ENCODE measurements at places on chromosomes 4 and X. TPM values are rescaled to one million over a fixed set of nuclear protein-coding genes. Genes with fewer than 3 reads are reported as not detected.

DNA sequence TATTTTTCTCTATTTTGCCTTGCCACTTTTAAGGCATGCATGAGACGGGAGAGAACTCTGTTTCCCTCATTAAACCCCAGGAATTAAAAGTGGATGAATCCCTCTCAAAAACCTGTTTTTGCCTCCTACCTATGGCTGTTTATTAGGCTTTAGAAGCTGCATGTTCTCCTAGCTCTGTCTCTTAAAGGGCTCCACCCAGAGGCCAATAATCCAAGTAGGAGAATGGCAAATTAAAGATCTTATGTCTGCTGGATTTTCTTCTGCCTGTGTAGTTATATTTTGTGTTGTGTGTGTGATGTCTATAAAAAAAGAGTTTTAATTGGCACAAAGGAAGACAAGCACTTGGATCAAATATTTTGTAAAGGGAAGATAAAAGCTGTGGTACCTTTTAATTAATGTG, 32.4 kb downstream of the MAGEC1 start:
- DNase-seq: no peak
- H3K27ac ChIP-seq: no peak overlapping the region
- no peaks in the 10 kb centered on the region for H3K36me3 ChIP-seq
- no peaks in the 10 kb centered on the region for H3K4me1 ChIP-seq

DNA sequence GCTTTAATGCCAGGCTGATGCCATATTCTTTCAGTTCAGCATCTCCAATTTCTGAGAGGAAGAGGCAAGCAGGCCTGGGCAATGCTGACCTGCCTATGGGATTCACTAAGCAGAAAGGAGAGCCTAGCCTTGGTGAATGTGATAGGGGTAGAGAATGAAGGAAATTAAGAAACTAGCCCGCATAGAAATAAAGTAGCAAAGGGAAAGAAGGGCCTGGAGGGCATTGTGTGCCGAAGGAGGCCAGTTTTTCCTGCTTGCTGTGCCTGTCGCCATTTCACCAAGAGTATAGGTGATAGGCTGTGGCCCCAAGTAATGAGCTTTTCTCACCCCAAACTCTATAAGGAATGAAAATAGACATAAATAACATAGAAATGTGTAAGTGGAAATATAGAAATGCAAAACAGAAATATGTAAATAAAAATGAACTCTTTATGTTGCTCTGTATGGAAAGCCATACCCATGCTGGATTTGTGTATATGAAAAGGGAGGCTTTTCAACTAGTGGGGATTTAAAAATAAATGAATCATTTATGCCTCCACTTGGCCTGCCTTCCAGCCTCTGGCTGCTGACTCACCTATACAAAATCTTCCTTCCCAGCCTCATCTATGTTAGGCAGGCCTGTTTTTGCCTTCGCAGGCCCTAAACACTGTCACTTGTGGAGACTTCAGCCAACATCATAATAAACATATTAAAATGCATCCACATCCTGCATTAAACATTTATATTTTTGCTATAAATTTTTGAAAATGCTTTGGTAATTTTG, 5.1 kb upstream of the OCRL start:
- DNase-seq: no peak
- no peaks in the 10 kb centered on the region for H3K27me3 ChIP-seq
- no peak overlapping the region for H3K27ac ChIP-seq
- no peak overlapping the region for H3K4me3 ChIP-seq
- no peaks in the 10 kb centered on the region for H3K36me3 ChIP-seq

The RIBC1 gene
- 6.6 TPM for total RNA-seq

The SPP1 gene
- total RNA-seq: 24.7 TPM

DNA sequence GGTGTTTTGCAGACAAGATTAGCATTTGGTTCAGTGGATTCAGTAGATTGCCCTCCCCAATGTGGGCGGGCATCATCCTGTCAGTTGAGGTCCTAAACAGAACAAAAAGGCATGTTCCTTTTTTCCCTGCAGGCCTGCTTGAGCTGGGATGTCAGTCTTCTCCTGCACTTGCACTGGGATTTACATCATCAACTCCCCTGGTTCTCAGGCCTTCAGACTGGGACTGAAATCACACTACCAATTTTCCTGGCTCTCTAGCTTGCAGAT, 278.9 kb upstream of the FTHL17 start:
- DNase-seq: no peak
- H3K27ac ChIP-seq: no peak overlapping the region
- H3K4me1 ChIP-seq: no peaks in the 10 kb centered on the region
- no peak overlapping the region for H3K4me3 ChIP-seq

- H3K27ac ChIP-seq: no peak overlapping the region
- H3K4me1 ChIP-seq: no peaks in the 10 kb centered on the region
- H3K4me3 ChIP-seq: no peak overlapping the region
- DNase-seq: no peak
- no peaks in the 10 kb centered on the region for H3K27me3 ChIP-seq
- no peaks in the 10 kb centered on the region for H3K36me3 ChIP-seq
Observed at GRCh38 chr4:113404841-113405240, 355.4 kb downstream of the ANK2 start.

GRCh38 chr4:36841583-36842326, 402.8 kb upstream of the NWD2 start:
- H3K4me3 ChIP-seq: peak overlapping the region; percentile 37
- peaks cover 26% of the 10 kb centered on the region for H3K4me1 ChIP-seq
- H3K36me3 ChIP-seq: no peaks in the 10 kb centered on the region
- H3K27ac ChIP-seq: peak overlapping the region; percentile 68

The FAM184B gene
- total RNA-seq: not detected

The GUCY1A1 gene
- total RNA-seq: 11.1 TPM

- no peak overlapping the region for H3K27ac ChIP-seq
- H3K36me3 ChIP-seq: no peaks in the 10 kb centered on the region
- no peak for DNase-seq
- no peak overlapping the region for H3K4me3 ChIP-seq
- no peaks in the 10 kb centered on the region for H3K4me1 ChIP-seq
- no peaks in the 10 kb centered on the region for H3K27me3 ChIP-seq
Observed at GRCh38 chrX:24870143-24870542, 145.6 kb downstream of the ARX start.

The GPRASP1 gene
- 3.7 TPM for total RNA-seq

DNA sequence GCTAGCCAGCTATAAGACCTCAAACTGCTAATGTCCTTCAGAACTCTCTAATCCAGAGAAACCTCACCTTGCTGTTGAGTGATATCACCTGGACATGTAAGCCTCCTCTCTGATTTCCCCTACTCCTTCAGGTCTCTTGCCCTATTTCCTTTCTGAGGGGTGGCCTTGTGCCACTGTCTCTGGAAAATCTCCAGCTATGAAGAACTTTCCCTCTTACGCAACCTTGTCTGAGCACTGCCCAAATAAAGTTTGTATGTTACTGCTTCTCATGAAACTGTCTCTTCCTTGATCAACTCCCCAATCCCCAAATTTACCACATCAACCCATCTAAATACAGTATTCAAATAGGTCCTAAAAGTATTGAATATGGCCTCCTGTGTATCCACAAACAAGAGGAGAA, 53.5 kb upstream of the VEGFD start:
- no peaks in the 10 kb centered on the region for H3K36me3 ChIP-seq
- H3K4me1 ChIP-seq: no peaks in the 10 kb centered on the region
- no peaks in the 10 kb centered on the region for H3K27me3 ChIP-seq
- no peak overlapping the region for H3K27ac ChIP-seq
